ENCODE measurements at places on chromosomes 4 and X.
A peak's percentile ranks its signal among the peaks of the same experiment; 100 is the strongest.

- DNase-seq, result no peak
These were observed 19.6 kb downstream of the CD40LG start for GRCh38 chrX:136667446-136668168.

DNA sequence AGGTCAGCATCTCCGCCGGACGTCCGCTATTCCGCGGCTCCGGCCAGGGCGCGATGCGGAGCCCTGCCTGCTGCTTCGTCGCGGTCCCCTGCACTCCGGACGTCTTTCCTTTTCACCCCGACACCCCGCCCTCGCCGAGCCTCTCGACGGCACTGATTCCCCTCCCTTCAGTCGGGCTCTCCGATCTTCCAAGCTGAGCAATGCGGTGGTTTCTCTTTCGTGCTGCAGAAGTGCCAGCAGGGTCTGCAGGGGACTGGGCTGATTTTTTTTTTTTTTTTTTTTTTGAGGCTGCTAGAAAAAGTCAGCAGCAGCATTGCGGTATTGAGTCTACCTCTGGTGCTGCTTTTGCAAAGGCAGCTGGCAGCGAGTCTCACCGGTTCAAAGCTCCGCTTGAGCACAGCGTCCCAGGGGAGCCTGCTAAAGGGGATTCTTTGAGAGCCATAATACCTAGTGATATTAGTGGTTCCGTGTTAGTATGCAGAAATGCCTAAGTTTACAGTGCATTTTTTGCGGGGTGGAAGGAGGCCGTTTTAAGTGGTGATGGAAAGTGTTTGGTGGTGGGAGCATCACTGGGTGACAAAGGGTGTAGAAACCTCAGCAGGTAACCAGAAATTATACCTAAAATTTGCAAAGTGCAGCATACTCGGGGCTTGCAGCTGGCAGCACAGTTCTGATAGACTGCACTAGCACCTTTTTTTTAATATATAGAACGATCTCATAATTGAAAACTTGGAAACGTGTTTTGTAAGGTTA lies 969 bp downstream of the STIM2 start:
- DNase-seq, result peak; percentile 61

DNA sequence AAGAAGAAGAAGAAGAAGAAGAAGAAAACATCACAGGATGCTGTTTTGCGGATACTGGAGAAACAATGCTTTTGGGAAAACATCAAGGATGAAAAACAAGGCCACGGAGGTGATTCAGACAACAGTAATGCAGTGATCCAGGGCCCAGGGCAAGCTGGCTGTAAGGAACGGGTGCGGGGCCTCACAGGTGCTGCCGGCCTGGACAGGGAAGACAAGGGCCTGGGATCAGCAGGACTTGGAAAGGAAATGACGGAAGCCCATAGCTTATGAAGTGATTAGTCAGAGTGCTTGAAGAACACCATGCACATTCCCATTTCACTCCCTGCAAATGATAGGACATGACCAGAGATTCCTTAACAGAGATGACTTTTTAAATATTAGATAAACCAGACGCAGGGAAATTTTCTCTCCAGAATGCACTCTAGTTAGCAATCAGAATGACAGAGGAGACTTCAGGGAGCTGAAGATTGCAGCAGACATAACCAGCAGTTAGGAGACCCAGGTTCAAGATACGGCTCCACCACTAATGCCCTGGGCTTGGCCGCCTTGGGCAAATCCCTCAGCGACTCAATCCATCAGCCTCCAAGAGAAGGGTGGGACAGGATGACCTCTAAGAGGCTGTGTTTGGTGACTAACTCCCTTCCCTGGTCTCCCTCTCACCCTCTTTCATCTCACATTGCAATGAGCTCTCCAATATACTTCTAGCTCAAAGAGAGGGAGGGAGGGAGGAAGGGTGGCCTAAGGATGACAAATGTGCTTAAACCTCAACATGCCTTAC lies 54.1 kb downstream of the APBB2 start:
- peak; percentile 91 for DNase-seq

DNA sequence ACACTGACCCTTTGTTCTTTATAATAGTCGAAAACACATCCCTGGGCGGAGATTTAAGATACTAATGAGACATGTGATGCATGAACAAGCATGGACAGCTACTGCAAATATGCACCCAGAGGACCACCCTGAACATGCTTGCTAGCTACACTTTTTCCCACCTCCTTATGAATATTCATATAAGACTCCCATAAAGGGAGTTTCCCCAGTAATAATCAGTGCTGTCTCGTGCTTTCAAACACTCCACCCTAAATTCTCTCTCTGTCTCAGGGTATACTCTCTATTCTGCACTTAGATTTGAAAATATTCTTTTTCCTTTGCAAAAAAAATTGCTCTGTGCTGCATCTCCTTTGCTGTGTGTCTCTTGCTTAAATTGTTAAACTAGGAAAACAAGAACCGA lies 64.4 kb upstream of the CT45A1 start:
- DNase-seq, result no peak

GRCh38 chr4:8219236-8219635 lies 20.1 kb downstream of the SH3TC1 start:
- DNase-seq, result no peak

DNA sequence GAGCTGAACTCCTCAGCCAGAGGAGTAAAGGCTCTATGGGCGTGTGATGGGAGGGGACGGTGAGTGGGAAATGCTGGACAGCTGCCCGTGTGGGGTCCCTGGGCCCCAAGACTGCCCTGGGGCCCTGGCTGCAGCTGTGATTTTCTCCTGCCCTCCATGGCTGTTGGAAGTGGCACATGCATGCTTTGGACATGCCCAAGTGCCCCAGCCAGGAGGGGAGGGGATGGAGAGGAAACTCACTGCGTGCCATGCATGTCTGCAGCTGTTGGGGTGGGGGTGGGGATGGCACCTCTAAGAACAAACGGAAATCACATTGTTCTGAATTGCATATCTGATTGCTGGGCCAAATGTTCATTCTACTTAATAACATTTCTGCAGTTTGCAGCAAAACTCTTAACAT lies 52.4 kb downstream of the MID2 start:
- no peak for DNase-seq

GRCh38 chr4:164377277-164377676 lies 376.7 kb upstream of the SMIM31 start:
- no peak for DNase-seq

All from fibroblast of the aortic adventitia (primary cell).